ENCODE measurements at places on chromosomes 2 and 18.

- no peak for DNase-seq
These were observed 207.2 kb downstream of the ETAA1 start for GRCh38 chr2:67604360-67604759.

GRCh38 chr18:48410095-48410920, 1.1 kb upstream of the ZBTB7C start:
- peak; percentile 76 for DNase-seq

GRCh38 chr2:43070676-43071502, 155.5 kb downstream of the ZFP36L2 start:
- no peak for DNase-seq

- DNase-seq, result no peak
These were observed 68.4 kb downstream of the BCL11A start for GRCh38 chr2:60485055-60485454.

- no peak for DNase-seq
These were observed 70.8 kb downstream of the TNP1 start for GRCh38 chr2:216789081-216789480.

DNA sequence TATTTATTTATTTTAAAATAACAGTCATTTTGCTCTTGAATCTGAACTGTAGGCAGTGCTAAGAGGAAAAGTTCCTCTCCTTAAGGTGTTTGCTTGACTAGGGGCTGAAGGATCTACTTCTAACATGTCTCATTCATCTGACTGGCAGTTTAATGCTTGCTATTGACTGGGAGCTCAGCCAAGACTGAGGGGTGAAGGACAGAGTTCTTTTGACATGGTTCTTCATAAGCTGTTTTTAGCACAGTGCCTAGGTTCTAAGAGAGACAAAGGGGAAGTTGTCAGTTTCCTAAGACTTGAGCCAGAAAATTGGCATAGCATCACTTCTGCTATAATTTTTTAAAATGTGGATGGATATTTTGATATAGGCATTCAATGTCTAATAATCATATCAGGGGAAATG, 73.0 kb downstream of the COMMD1 start:
- DNase-seq, result peak; percentile 72

GRCh38 chr2:121898483-121898882, 143.0 kb downstream of the TSN start:
- DNase-seq, result no peak

DNA sequence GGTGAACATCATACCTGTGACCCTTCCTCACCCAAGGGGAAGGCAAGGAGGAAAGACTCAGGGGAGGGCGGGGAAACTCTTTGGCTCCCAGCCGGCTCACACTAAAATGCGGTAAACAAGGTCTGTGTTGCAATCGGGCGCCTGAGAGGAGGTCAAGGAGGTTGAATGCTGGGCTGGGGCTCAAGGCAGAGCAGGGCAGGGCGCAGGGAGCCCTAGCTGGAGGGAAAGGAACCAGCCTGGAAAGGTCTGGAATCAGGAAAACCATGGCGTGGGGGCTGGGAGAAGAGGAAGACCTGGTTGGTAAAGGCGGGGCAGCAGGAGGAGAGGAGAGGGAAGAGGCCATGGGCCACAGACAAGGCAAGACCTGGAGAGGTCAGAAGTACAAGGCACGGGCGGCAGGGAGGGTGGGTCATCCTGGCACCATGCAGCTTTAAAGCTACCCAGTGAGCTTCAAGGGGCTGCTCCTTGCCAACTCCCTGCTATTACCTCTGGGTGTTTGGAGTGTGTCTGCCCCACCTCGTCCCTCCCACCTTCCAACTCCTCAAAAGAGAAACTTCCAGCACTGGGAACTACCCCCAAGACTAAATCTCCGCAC, 4.8 kb upstream of the TMEM37 start:
- no peak for DNase-seq

GRCh38 chr2:165497659-165498317, 28.3 kb downstream of the CSRNP3 start:
- DNase-seq, result no peak

- DNase-seq, result no peak
These were observed 102.3 kb upstream of the RFX8 start for GRCh38 chr2:101577173-101577572.

GRCh38 chr18:55998801-55999385, 410.9 kb upstream of the TCF4 start:
- DNase-seq, result no peak

DNA sequence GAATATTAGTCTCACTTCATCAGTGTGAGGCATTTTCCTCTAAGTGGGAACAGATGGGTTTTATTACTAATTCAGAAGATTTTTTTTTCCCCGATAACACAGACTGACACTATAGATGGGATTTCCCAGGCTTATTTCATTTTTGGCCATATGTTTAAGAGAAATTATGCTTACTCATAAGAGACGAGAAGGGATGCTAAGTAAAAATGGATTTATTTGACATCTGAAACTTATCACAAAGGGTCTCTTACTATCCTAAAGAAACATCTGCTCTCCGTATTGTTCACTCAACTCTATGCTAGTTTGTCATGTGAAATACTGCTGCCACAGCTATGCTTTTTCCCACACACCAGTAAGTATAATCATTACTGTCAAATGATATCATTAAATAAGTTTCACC, 1476.3 kb downstream of the LRP1B start:
- DNase-seq, result no peak

DNA sequence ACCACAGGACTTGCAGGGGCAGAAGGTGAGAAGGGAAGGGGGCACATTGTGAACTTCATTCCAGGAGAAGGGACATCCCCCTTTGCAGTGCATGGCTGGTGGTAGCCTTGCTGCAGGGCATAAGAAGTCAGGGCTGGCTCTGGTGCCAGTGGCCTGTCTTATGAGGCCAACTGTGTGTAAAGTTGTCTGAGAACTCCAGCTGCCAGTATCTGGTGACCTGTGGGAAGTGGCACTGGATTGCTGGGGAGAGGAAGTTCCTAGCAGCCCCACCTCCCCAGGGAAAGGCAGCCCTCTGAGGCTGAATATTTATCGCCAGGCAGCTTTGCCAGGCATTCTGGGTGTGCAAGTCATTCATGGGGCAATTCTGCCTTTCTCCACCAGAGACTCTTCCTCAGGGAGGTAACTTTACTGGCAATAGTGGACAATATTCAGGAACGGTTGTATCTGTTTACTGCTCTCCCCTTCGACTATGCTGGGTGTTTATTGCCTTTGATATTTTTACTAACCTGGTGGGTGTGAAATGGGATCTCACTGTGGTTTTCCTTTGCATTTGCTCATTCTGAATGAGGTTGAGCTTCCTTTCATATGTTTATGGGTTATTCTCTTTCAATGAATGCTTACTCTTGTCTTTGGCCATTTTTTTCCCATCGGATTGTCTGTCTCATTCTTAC, 12.3 kb downstream of the TRPM8 start:
- no peak for DNase-seq

DNA sequence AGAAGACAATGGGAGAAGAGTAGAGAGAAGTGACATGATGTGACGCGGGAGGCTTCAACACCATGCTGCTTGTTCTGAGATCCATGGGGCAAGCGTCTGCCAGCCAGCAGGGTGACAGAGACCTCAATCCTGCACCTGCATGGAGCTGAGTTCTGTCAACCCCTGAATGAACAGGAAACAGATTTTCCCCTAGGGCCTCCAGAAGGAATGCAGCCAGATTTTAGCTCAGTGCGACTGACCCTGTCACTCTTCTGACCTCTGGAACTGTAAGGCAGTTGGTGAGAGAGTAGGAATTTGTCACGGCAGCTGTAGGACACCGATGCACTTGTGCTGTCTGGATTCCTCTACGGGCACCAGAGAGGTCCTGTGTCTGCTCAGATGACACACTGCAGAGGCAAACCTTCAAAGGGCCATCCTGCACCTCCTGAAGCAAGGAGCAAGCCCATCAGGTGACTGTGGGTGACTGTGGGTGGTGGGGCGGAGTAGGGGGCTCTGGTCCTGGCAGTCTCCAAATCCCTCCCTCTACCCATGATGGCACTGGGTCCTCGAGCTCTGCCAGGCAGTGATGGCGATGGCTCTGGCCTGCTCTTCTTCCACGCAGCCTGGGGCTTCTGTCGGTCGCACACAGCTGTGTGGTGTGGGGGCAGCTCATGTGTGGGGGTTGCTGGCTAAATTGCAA, 194.3 kb upstream of the TWIST2 start:
- DNase-seq, result no peak

- DNase-seq, result no peak
These were observed 514.7 kb upstream of the CDH7 start for GRCh38 chr18:65235966-65236624.

DNA sequence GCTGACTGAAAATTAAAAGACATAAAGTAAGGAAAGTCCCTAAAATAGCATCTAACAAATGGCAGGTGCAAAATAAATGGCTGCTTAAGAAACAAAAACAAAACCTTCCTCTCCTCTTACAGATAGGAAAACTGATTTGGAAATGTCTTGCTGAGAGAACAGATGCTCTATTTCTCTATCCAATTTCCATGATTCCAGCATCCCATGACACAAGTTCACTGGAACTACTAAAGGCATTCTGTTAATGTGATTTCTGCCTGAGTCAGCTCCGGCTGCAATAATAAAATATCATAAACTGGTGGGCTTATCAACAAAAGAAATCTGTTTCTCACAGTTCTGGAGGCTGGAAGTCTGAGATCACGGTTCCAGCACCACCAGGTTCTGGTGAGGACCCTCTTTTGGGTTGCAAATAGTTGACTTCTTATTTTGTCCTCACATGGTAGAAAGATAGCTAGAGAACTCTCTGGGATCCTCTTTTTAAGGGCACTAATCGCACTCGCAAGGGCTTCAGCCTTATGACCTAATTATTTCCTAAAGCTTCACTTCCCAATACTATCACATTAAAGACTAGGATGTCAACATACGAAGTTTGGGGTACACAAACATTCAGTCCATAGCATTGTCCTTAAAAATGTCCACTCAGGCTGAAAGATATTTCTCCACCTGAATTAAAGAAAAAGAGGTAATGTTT, 78.2 kb upstream of the GALNT3 start:
- DNase-seq, result no peak

GRCh38 chr2:218368150-218368528, 11.5 kb downstream of the CATIP start:
- DNase-seq, result no peak

DNA sequence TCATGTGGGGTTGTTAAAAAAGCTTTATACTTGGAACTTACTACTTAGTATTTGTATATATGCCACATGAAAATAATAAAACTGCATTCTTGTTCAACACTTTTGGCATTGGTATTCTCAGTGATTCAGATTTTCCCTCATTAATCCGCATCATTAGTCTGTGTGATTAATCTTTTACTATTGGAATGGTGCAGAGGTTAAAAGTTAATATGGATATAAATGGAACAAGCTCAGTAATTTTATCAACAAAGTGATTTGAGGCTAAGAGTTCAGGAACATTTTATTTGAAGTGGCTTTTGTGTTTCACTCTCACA, 45.4 kb upstream of the REG3G start:
- no peak for DNase-seq

DNA sequence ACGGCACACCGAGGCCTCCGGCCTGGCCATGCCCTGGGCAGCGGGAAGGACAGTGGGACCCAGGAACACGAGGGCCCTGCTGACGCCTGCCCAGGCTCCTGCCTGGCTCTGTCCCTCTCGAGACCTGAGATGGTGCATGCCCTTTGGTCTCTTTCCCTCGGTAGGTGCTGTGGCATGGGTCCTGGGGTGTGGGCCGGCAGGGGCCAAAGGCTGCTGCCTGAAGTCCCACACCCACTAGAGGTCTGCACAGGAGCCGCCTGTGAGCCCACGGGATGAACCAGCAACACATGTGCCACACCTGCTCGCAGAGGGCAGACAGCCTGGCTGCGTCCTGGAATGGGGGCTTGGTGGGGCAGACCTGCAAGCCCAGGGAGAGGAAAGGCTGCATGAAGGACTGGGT, 73.3 kb downstream of the NDUFA10 start:
- DNase-seq, result no peak

DNA sequence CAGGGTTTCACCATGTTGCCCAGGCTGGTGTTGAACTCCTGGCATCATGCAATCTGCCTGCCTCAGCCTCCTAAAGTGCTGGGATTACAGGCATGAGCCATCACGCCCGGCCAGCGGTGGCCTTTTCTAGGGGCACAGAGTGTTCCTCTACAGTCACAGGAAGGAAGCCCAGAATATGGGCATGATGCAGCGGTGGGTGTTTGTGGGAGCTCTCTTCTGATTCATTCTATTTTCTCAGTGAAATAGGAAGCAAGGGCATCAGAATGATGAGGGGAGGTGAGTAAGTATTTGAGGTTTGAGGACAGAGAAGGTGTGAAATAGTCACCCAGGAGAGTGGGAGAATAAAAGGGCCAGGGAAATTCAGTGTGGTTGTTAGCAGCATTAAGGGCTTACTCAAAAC, 70.3 kb upstream of the PSME4 start:
- no peak for DNase-seq

- DNase-seq, result peak; percentile 80
These were observed 22.7 kb downstream of the BCL11A start for GRCh38 chr2:60530660-60531281.

GRCh38 chr2:215535125-215535668, 99.3 kb upstream of the FN1 start:
- no peak for DNase-seq

- peak; percentile 51 for DNase-seq
These were observed 288.4 kb downstream of the SOX11 start for GRCh38 chr2:5980450-5981190.

DNA sequence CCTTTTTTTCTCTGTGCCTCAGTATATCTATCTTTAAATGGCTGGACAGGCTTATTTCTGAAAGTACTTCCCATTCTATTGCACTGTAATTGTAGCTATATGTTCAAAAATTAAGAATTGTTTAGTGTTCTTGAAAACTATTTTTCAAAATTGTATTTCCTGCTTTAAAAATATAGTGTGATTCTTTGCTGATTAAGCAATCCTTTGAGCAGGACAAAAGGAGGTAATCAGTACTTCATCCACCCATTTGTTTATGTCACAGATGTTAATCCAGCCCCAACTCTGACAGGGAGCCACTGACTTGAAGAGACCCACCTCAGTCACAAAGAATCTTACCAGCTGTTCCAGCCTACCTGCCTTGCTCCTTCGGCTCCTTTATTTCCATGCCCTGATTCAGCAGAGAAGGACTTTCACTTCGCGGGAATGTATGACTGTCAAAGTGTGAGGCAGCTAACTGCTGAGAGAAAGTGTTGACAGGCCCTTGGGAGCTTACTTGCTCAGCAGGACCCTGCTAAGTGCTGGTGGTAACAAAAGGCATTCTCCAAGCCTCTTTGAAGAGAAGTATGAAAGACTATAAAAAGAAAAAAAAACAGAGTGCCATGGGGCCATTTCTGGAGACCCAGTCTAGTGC, 393.3 kb upstream of the CYRIA start:
- DNase-seq, result no peak

GRCh38 chr2:201950606-201951005, 83.0 kb upstream of the FZD7 start:
- peak; percentile 58 for DNase-seq

GRCh38 chr2:135159191-135159590, 107.1 kb downstream of the RAB3GAP1 start:
- no peak for DNase-seq

GRCh38 chr2:220434385-220434784, 807.0 kb downstream of the SLC4A3 start:
- no peak for DNase-seq

DNA sequence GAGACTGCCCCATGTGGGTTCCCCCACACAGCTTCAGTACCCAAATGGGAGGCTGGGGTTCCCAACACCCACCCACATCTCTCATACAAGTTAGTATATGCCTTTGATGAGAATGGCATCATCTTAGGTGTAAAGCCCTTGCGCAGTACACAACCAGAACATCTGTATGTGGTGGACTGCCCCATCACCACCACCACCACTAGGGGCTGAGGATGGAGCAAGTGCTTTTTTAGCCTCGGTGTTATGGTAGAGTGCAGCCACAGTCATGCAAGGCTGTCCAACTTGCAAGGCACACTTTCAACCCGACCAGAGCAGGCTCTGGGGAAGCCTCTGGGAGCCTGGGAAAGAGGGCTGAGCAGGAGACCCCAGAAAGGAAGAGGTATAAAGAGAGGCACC, 241.2 kb downstream of the TFCP2L1 start:
- DNase-seq, result no peak
